Tibial nerve (tissue), 4 donors: ENCODE measurements at places on chromosomes 2 and 18.

DNA sequence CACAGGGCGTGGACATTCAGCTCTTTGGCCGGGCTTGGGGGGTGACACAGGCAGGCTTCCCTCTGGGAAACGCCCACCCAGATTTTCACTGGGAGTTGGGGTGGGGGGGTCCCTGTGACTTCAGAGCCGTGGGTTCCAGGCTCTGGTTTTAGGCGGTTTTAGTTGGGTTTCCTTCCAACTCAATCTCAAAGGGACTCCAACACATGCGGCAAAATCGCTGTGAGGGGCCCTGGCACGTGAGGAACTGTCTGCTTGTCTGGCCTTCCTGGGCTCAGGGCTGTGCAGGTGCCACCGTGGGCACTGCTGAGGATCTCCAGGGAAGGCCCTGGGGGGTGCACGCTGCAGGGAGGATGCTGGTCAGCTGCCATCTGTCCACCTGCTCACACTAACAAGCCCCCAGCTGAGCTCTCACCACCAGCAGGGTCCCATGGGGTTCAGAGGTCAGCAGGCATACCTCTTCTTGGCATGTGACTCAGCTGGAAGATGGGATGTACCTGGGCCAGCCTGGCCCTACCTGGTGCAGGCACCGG, 11.7 kb downstream of the HS6ST1 start:
- no peak for DNase-seq

GRCh38 chr2:145185696-145186095, 665.8 kb upstream of the ZEB2 start:
- DNase-seq: no peak

- DNase-seq: no peak
Observed at GRCh38 chr2:11187083-11187619, 31.9 kb downstream of the SLC66A3 start.

GRCh38 chr2:1052771-1053191, 102.1 kb downstream of the SNTG2 start:
- DNase-seq: no peak

GRCh38 chr2:74507926-74508520, 528 bp upstream of the PCGF1 start:
- no peak for DNase-seq

GRCh38 chr2:71925268-71926088, 222.2 kb downstream of the CYP26B1 start:
- DNase-seq: no peak

- no peak for DNase-seq
Observed at GRCh38 chr2:13779996-13780395, 852.5 kb upstream of the LRATD1 start.

GRCh38 chr2:124640221-124640750, 615.2 kb downstream of the CNTNAP5 start:
- DNase-seq: no peak

- no peak for DNase-seq
Observed at GRCh38 chr2:171317492-171318125, 116.2 kb downstream of the METTL8 start.

DNA sequence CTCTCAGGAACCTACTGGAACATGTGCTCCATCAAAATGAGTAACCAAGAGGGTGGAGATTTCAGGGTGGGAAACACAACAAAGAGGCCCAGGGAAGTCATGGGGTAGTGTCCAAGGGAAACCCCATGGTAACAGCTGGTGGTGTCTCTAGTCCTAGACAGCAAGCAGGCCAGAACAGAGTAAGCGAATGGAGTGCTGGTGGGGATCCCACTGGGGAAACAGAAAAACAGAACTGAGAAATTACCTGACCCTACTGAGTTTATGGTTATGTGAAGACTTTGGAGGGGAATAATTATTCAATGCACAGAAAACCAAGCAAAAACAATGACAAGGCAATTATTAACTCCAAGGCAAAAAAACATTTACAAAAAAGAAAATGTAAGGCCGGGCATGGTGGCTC, 16.9 kb downstream of the ERCC3 start:
- no peak for DNase-seq

DNA sequence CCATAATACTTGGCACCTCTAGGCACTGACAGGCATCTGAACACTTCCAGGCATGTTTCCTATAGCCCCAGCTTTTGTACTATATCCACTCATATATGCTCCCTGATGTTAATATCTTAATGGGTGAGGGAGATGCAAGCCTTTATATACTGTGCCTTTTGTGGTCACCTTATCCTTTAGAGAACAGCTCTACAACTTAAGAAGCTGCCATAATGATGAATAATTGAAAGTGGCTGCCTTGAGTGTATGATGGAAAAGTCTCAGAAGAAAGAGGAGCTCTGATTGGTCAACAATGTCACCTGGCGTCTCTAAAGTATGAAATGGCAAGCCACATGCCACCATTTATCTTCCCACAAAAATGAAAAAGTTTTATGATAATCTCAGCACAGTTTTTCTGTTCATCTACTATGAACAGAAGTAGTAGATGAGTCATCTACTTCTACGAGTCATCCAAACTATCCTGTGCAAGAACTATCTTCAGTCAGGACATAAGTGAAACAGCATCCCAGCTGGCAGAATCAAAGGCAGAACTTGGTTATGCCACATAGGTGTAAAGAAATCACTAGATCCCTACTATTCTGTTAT, 997.9 kb upstream of the CELF4 start:
- no peak for DNase-seq

DNA sequence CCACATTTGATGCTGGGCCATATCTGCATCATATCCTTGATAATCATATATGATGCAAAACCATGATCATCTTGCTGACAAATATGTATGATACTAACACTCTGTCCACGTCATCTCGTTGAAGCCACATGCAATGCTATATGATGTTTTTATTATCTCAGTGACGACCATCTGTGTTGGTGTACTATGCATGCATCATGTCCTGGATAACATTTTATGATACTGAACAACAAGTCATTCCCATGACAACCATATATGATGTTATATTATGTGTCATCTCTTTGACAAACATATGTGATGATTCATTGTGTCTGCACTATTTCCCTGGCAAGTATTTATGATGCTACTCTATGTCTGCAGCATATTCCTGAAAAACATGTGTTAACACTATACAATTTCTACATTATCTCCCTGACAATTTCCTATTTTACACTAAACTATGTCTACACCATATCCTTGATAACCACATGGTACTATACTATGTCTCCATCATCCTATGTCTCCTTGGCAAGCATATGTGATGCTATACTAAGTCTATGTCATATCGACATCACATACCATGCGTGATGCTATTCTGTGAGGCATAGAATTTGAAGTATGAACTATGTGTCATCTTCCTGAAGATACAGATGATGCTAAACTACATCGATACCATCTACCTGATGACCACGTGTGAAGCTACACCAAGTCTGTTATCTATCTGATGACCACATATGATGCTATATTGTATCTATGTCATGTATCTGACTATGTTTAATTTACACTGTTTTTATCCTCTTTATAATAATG, 37.0 kb downstream of the DAW1 start:
- DNase-seq: no peak

- DNase-seq: peak; percentile 43
Observed at GRCh38 chr18:48922801-48923730, 27.7 kb downstream of the SMAD7 start.

GRCh38 chr2:103860016-103860415, 993.9 kb upstream of the POU3F3 start:
- DNase-seq: no peak

DNA sequence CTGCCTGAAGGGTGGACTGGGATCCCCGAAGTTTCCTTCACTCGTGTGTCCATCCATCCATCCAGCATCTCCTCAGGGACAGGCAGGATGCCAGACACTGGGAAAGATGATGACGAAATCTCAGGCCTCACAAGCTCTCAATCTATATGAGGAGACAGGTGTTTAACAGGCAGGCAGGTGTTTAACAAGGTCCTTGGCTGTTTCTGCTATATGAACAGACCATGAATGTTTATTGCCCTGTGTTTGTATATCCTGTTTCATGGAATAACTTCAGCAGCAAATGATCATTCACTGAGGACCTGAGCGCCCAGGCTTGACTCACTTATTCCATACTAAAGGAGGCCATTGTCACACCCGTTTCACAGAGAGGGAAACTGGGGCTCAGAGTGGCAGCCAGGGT, 685.8 kb upstream of the HS6ST1 start:
- DNase-seq: no peak

GRCh38 chr2:219472629-219473187, 26.0 kb upstream of the GMPPA start:
- DNase-seq: no peak
